ENCODE measurements at places on chromosomes 7 and 10.

DNA sequence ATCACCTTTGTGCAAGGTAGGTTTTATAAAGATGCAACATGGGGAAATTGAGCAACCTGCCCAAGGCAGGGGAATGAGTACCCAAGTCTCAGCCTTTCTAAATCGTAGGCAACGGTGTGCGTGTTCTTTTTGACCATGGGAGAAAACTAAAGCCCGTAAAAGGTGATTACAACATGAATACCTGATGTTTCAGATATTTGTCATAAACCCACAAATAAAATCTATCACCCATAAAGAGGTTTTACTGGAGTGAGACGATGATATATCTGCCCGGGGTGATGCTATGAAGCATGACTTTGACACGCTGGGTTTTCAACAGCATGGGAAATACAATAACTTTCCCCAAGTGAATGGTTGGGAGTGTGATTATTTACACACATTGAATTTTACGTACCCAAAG is 406.3 kb upstream of the KLF6 start:
- no peak for DNase-seq

DNA sequence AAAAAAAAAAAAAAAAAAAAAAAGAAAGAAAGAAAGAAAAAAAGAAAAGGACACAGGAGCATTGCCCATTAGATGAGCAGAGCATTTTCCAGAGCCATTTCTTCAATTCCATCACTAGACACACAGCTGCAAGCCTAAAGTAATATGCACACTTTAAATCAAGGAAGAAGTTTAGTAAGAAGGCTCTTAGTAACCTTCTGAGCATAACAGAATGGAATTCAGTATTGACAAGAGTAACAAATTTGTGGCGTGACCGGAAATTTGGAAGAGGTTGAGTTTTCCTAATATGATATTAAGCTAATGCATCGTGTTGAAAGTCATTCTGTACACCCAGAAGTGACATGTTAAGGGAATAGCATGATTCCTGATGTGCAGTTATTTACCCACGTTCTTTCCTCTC is 35.3 kb downstream of the SMURF1 start:
- no peak for DNase-seq

DNA sequence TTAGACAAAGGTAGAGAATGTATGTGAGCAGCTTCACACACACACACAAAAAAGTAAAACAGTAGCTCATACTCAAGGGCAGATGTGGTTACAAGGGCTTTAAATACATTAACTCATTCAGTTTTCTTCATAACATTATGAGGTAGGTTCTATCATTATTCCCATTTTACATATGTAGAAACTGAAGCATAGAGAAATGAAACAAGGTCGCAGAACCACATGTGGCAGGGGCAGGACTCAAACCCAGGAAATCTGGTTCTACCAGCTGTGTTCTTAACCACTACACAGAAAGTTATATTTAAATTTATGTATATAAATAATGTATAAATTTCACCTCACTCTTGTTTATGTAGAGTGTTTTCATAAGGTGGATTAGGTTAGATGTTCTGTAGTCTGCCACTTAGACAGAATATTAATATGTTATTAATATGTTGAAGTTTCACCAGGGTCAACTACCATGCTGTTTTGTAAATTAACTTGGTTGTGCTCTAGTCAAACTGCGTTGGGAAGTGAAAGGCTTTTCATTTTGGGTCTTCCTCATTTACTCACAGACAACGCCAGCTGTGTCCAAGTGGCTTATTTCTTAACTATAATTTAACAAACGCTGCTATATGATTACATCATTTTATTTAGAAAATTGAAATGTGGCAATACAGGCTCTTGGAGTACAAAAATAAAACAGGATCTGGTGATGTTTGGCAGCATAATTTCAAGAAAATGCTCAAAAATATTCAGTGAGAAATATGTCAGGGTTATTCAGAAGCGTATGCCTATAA is 138.4 kb downstream of the MDFIC start:
- DNase-seq, result no peak

DNA sequence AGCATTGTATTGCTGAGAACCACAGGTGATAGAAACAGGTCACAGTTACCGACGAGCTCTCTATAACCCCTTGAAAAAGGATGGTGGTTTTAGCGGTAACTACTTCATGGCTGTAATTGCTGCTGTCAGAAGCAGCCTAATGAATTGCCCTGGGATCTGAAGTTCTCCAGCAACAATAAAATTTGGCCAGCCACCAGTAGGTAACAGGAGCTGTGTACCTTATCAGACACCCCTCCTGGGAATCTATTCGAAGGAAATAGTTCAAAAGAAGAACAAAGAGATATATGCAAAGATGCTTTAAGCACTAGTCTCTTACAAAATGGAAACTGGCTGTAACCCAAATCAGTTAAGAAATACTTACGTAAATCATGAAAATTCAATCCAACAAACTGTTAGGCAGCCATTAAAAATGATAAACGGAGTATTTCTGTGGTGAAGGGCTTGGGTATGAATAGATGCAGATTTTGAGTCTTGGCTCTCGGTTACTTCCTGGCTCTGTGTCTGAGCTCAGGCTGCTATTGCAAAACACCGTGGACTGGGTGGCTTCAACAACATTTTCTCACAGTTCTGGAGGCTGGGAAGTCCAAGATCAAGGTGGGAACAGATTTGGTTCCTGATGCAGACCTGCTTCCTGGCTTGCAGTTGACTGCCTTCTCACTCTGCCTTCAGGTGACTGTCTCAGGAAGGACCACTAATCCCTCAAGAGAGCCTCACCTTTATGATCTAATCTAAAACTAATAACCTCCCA is 1.6 kb downstream of the MSRB2 start:
- DNase-seq, result no peak

- no peak for DNase-seq
Measured at GRCh38 chr7:140674356-140674800, 1.6 kb downstream of the ADCK2 start.

DNA sequence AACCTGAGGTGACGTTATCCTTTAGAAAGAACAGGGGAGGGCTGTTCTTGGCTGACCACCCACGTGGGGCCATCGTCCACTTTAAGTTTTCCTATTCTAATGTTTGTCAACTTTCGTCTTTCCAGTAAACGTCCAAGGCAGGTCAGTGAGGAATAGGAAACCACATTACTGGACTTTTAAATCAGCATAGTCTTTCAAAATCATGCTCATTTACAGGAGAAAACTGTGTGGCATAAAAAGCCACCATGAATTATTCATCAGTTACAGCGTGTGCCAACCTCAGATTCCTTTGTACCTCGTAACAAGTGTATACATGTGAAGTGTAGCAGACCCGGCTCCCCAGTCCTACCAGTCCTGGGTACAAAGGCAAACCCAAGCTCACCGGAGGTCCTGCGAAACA is 25.1 kb upstream of the ABLIM1 start:
- no peak for DNase-seq

GRCh38 chr10:18216482-18216881 is 76.3 kb downstream of the CACNB2 start:
- peak; percentile 23 for DNase-seq

GRCh38 chr10:81019029-81019890 is 481.6 kb downstream of the SH2D4B start:
- peak; percentile 6 for DNase-seq

DNA sequence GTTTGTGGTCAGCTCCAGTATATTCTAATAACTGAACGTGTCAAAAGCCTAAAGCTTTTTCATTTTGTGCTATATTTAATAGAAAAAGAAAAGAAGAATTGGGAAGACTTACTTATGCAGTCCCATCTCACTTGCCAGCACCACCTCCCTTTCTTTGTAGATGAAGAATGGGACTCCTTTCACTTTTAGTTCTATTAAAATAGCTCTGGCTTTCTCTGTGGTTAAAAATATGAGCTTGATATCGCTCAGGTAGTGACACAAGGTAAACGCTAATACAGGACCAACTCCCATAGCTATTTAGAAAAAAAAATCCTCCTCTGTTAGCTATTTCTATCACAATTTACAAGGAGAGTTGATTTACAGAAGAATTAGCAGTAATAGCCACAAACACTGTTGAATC is 176.8 kb downstream of the PDE1C start:
- DNase-seq, result no peak

GRCh38 chr10:91415816-91416215 is 5.7 kb downstream of the HECTD2 start:
- DNase-seq, result no peak

DNA sequence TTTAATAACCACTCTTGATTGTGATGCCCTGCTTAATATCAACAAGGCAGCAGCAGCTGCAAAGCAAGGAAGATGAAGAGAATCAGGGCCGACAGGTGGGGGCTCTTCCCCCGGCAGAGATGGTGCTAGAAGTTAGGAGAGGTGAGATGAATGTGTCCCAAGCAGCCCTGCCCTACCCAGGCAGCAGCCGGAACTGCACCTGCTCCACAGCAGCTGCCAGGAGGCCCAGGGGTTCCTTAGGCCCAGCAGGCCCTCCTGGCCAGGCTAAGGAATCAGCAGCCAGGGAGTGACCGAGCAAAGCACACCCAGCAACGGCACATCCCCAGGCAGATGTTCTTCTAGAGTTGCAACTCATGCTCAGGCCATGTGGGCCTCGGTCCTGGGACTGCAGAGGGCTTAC is 17.9 kb downstream of the AFAP1L2 start:
- no peak for DNase-seq

DNA sequence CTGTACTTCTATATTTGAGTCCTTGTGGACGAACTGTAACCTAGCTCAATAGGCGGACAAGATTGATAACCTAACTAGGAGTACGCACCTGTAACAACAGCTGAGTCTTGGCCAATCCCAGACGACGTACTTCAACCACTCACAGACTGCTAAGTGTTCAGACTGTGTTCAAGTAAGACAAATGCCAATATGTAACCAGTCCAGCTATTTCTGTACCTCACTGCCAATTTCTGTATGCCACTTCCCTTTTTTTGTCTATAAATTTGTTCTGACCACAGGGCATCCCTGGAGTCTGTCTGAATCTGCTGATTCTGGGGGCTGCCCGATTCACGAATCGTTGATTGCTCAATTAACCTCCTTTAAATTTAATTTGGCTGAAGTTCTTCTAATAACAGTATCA is 32.2 kb downstream of the HACD1 start:
- no peak for DNase-seq

DNA sequence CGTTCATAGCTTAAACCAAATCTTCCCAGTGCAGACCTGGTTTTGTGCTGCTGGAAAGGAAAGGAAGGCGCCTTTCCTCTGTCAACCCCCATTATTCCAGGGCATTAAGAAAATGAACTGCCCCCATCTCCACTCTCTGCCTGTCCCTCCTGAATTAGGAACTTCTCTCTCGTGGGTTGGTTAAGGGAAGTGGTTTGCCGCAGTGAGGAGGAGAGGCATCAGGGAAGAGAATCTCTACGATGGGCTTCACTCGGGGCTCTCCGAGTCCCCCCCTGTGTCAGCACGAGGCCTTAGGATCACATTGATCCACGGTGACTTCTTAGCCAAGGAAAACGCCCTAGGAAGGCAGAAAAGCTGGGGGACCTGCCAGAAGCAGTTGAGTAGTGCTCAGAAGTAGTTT is 53.9 kb upstream of the LYZL2 start:
- no peak for DNase-seq

- no peak for DNase-seq
Measured at GRCh38 chr10:49596493-49596809, 13.7 kb upstream of the SLC18A3 start.

GRCh38 chr7:83150310-83150709 is 12.4 kb downstream of the PCLO start:
- no peak for DNase-seq

DNA sequence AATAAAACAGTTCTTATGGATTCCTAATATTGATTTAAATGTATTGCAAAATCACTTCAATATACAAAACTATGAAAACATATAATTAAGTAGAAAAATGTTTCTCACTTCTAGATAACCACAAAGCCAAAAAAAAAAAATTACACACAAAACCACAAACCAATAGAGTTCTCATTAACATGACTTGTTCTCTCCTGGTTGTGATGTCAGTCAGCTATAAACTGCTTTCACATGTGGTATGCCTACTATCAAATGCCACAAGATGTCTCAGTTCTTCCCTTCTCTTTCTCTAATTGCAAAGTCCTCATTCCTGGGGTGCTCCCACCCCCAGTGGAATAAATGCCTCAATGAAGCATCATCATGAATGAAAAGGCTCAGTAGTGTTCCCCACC is 16.6 kb downstream of the GNAI1 start:
- DNase-seq, result no peak

DNA sequence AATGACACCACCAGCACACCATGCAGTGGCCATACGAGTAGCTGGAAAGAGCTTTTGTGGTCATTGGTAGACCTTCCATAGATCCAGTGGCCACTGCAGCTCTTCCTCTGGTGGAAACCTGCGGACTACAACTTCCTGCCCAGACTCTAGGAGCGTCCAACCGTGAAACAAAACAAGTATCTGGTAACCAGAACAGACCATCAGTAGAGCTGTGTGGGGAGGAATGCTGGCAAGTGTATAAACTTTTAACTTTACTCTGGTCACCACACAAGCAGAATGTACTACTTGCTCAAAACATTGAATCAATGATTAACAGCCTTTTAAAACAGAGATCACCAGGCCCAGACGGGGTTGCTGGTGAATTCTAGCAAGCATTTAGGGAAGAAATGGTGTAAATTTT is 154.7 kb upstream of the DGKB start:
- no peak for DNase-seq

GRCh38 chr7:157320608-157320980 is 16.2 kb upstream of the DNAJB6 start:
- DNase-seq, result no peak

DNA sequence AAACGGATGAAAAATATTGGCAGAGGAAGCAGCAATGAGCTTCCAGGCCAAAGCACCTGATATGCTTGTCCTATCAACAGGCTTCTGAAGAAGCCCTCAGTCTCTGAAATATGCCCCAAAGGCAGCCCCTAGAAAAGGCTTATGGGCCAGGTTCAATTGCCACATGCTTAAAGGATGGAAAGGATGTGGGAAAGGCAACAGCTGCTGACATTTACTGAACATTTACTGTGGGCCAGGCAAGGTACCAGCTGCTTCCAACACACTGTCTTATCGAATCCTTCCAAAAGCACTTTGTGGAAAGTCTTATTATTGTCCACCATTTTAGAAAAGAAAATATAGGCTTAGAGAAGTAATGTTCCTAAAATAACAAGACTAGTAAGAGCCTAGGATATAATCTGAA is 56.5 kb downstream of the DOCK4 start:
- peak; percentile 28 for DNase-seq

Data from NCI-H446 (cell line).